Activated CD8-positive, alpha-beta memory T cell treated with anti-CD3 and anti-CD28 coated beads, Interleukin-2, amount 50 U/mL, for 48 hours (primary cell): ENCODE measurements at places on chromosomes 6 and 20.

GRCh38 chr20:39480276-39481043 lies 518.3 kb downstream of the DHX35 start:
- no peak for DNase-seq

GRCh38 chr6:123565529-123565928 lies 71.2 kb downstream of the TRDN start:
- DNase-seq: no peak

DNA sequence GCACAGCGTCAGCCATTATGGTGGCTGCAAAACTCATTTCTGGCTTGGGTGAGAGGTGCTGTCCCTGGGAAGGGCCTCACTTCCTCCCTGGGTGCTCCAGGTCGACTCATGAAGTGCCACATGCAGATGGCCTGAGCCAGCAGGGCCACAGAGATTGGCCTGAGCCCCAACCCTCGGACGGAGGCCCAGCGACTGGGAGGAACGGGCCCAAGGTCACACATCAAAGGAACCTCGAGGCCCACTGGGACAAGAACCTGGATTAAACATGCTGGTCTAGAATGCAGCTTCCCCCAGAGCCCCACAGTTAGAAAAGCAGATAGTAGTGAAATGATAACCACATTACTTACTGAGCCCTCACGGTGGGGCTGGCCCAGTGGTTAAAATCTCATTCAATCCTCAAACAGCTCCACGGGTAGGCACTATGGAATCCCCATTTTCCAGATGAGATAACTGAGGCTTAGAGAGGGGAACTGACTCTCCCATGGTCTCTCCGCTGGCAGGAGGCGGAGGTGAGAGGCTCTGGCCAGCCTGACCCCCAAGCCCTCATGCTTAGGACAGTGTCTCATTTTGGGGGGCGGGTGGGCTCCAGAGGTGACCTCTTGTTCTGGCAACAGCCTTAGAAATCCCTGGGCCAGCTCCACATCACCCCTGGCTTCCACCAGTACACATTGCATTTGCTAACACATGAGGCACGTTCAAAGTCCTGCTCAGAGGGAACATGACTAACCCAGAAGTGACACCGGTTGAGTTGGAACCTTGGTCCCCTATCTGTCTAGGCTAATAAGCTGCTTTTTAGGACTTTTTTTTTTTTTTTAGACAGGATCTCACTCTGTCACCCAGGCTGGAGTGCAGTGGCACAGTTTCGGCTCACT lies 53.0 kb downstream of the SRC start:
- DNase-seq: no peak

- no peak for DNase-seq
Measured at GRCh38 chr20:48191200-48191599, 405.9 kb upstream of the SULF2 start.

DNA sequence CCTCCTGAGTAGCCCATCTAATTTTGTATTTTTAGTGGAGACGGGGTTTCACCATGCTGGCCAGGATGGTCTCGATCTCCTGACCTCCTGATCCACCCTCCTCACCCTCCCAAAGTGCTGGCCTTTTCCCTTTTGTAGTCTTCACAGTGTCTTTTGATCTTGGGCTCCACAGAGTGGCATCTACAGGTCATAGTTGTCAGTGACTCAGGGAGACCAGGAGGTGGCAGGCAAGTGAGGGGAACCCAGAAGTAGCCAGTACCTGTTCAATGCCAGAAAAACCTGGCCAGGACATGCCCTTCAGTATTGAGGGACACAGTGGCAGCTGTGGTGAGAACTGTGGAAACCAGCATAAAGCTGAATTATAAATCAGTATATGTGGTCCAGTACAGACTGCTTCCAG lies 19.6 kb downstream of the RPP21 start:
- DNase-seq: no peak

DNA sequence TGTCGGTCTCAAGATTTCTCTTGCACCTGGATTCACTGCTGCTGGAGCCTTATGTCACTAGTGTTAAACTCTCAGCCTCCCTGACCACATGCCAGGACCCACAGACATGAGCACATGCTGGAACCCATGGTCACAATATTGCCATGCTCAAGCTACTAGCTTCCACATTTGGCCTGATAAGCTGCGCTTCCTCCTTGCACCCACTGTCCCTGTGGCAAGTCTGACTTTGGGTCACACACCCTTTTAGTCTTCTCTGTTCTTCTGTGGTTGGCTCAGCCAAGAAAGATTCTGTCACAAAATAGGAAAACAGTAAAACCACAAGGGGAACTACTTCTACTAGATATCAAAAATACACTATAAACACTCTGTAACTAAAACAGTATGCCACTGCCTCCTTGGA lies 68.9 kb upstream of the HDAC2 start:
- no peak for DNase-seq

GRCh38 chr6:169174516-169175359 lies 78.9 kb downstream of the THBS2 start:
- no peak for DNase-seq

DNA sequence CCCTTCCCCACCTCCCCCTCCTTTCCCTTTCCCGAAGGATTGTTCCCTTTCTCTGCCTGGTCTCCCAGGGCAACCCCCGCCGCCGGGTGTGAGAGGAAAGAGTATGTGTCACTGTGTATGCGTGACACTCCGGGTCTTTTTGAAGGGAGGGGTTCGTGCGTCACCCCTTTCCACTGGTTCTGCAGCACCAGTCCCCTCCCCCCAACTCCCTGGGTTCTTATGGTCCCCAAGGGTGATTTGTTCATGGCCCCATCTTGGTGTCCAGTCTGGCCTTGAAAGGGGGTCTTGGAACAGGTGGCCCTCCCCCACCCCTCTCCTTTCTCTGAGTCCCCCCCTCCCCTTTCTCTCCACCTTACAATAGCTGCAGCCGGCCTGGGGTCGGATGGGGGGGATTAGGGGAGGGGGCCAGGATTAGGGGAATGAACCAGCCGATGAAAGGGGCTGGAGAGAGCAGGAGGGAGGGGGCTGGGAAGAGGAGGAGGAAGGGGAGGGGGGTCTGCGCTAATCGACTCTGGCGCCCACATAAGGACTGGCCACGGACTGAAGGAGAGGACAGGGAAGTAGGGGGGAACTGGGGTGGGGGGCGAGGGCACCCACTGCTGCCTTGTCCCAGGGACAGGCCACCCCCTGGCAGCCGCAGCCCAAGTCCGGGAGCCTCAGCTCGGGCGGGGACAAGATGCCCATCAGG lies 1.3 kb upstream of the RING1 start:
- DNase-seq: no peak

DNA sequence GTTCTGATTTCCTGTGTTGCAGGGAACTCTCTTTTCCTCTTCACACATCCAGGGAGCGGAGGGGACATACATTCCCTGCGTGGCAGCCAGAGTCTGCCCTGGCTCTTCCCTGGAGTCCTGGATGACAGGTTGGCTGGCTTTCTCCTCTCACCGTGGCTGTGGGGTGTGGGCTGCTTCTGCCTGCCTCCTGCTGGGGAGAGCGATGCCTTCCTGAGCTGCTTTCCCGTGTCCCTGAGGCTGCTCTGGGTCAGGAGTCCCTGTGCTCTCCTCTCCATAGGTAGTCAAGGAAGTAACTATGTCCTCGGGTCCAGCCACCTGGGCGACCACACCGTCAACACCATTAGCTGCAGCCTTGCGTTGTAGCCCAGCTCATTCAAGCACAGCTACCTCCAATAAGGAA lies 451.7 kb downstream of the QKI start:
- DNase-seq: no peak

DNA sequence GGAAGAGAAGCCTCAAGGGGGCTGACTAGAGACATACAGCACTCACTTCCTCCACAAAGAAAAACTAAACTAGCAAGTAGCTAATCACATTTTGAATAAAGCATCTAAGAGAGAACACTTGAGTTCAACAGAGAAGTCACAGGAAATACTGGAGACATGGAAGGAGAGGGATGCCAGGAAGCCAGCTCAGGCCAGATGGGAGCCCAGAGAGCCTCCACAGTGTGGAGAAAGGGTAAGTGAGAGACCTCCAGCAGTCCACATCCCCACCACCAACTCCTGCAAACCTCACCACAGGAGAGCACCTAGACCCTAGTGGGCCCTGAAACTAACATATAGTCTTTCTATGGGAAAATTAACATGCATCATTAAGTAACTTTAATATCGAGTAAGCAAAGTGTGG lies 79.2 kb downstream of the EPM2A start:
- no peak for DNase-seq

GRCh38 chr20:63330084-63330760 lies 30.9 kb downstream of the CHRNA4 start:
- DNase-seq: no peak

GRCh38 chr6:24646771-24647170 lies 780 bp upstream of the KIAA0319 start:
- DNase-seq: no peak

- no peak for DNase-seq
Measured at GRCh38 chr6:41937861-41938574, 3.6 kb downstream of the CCND3 start.

- DNase-seq: no peak
Measured at GRCh38 chr20:4966826-4967751, 34.2 kb downstream of the SLC23A2 start.

DNA sequence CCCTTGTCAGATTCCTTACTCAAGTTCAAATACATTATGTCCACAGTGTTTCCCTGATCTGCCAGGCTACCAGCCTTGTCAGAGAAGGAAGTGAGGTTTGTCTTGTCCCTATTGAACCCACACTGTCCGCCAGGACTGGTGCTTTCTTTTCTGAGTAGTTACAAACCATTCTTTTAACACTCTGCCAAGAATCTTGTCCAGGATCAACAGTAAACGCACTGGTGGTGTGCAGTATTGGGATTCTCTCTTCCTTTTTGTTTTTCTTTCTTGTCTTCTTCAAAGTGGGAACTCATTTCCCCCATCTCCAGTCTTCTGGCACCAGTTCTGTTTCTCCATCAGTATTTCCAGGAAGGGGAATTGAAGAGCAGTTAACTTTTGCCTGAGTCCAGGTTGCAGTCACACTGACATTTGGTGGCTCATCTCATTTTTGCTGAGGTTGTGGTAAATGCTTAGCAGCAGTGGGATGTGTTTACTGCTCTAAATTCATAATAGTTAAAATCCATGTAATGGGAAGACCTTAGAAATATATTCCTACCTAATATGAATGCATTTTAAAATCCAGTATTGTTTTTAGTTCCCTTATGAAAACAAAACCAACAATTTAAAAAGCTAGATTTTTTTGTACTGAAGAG lies 295.3 kb downstream of the PRL start:
- DNase-seq: no peak

DNA sequence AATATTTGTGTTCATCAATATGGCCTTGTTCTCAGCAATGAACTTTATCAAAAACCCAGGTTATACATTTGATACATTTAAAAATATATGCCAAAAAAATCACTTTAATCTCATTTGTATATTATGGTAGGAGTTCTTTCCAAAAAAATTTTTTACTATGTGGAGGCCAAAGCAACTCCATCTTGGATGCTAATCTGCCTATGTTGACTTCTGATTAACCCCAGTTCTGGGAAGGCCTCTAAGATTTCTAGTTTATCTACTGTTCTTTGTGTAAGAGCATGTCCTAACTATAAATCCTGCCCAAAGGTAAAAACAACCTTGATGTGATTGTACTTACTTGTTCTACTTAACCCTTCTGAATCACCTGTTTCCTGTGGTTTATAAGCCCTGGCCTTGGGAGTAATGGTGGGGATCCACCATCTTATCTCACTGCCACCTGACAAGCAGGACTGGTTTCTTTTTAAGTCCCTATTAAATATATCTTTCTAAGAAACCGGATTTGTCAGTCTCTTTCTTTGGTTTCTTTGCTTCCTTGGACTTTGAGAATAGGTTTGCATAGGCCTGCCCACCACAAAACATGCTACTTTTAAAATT lies 46.7 kb downstream of the RNGTT start:
- no peak for DNase-seq

DNA sequence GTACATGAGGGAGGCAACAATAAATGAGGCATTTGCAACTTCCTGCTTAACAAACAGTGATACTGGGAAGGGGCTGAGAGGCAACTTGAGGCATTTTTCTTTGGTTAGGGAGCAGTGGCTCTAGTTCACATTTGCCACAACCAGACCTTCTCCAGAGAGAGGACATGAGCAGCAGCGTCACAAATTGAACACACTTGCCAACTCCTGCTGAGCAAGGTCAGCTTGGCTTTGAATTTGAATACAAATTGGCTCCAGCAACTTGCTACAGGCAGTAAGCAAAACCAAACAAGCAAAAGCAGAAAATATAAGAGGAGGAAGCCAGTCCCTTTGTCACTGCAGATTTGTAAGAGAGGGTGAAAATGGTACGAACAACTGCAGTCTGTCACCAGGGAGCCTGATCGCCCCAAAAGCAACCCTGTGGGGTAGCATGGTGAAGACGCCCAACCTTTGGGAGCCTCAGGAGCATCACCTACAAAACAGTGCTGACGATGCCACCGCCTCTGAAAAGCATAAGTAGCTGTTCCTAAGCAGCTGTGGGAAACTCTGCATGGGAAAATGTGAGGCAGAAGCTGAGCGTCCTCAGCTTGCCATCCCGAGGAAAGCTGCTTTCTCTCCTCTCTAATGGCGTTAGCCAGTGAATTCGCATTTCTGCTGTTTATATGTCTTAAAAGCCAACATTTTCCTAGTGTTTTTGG lies 378.7 kb downstream of the RNGTT start:
- DNase-seq: no peak

GRCh38 chr6:34736823-34737222 lies 20.5 kb upstream of the SNRPC start:
- no peak for DNase-seq

DNA sequence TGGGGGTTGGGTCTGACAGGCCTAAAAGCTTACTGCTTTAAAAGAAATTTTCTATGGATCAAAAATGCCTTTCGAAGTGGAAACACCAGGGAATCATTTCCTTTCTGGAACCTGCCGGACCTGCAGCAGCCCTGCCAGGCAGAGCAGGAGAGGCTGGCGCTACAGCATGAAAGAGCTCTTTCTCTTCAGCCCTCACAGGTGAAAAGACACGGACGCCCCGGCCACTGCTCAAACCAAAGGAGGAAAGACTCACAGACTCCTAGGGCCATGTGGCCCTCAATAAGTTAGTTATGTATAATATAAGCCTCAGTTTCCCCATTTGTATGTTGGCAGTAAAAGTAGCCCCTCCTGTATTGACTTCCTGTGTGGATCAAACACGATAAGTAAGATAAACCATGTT lies 8.3 kb downstream of the SCML4 start:
- DNase-seq: no peak

DNA sequence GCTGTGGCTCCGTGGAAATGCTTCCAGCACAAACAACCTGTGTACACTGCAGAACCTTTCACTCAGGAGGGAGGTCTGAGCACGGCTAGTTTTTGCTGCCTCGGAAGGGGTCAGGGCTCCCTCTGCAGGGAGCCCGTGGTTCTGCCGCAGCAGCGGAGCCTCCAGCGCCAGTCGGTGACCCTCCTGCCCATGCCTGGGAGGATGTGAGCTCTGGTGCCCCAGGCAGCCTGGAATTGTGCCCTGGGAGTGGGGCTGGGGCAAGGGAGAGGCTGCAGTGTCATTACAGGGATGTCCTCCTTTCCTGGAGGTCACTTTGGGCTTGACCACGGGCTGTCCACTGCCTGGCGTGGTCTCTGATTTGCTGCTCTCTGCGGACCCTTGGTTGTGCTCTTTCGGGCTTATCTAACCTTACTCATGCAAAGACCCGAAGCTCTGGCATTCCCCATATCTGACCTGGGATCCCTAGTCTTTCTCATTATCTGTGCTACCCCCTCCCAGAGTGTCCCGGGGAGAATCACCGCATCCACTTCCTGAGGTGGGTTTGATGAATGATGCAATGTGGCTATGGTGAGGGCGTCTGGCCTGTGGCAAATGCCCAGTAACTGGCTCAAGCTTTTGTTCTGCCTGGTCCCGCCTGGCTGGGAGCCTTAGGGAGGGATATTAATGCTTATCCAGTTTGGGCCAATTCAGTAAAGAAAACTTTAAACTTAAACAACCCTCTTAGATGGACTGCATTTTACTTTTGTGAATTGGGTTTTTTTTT lies 59.6 kb upstream of the TAGAP start:
- DNase-seq: peak; percentile 87
